ENCODE measurements at places on chromosomes 7 and 10.

DNA sequence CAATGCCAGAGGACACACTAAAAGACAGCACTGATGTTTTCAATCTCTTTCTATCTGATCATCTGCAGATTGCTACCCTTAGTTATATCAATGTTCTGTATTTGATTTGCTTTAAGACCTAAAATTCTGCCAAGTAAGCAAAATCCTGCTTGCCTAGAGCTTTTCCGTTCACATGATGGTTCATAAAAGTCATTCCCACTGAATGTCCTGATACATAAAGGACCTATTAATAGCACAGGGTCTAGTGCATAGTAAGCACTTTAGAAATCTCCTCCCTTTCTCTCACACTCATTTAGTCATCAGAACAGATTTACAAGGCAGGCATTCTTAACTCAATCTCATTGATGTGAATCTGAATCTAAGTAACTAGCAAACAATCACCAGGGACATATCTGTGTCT, 68.8 kb downstream of the PCGF5 start:
- DNase-seq = no peak

DNA sequence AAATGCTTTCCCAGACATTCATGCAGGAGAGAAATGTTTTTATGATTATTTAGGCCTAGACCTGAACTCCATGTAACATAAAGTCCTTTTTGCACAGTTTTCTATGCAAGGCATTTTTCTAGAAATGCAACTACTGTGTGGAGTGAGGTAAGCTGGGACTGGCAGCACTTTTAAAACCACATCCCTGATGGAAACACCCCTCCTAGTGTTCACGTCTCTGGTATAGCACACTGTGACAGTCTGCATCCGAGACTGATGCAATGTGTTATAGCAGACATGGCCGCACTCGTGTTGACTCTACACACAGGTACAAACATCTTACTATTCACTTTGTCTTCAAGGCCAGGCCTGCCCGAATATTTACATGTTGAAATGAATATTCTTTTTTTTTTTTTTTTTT, 19.3 kb upstream of the ERCC6 start:
- no peak for DNase-seq

DNA sequence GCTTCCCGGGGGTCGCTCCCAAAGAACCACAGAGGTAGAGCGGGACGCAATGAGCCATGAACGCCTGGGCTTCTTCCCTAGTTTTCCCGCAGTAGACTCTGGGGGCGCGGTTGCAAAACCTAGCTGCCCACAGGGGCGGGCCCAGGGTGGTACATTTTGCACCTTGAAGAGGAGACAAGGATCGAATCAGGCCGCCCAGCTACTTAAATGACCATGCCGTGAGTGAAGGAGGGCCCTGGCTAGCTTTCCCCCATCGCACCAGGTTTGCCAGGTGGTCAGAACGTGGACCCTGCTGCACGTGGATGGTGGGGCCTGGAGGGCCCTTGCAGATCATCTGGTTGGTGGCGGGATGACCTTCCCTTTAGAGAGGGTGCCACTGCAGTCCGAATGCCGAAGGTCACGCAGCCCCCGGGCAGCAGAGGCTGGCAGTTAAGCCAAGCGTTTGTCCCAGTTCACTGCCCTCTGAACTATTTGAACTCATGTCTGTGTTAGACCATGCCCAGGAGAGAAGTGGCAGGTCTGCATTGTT, 604 bp upstream of the SHTN1 start:
- DNase-seq = no peak

- DNase-seq = no peak
These were observed 78.6 kb downstream of the LCOR start for GRCh38 chr10:96910488-96911395.

DNA sequence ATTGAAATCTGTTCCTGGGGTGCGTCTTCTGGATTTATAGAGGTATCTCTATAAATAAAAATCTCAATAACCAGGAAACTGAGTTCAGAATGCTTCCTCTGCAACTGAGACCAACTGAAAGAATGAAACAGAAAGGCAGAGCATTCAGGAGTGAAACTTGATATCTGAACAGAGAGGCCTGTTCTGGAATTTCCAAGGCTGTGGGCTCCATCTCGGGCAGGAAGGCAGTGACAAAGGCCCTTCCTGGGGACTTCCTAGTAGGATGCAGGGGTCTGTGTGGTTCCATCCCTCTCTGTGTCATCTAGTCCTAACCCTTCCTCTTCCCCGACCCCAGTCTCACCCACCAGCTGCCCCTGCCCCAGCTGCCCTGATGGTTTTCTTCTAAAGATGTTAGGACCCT, 52.0 kb downstream of the JCAD start:
- no peak for DNase-seq

- no peak for DNase-seq
These were observed 87.3 kb downstream of the PPP1R3A start for GRCh38 chr7:113831556-113831955.

GRCh38 chr10:66234872-66235271, 691.0 kb upstream of the LRRTM3 start:
- no peak for DNase-seq

DNA sequence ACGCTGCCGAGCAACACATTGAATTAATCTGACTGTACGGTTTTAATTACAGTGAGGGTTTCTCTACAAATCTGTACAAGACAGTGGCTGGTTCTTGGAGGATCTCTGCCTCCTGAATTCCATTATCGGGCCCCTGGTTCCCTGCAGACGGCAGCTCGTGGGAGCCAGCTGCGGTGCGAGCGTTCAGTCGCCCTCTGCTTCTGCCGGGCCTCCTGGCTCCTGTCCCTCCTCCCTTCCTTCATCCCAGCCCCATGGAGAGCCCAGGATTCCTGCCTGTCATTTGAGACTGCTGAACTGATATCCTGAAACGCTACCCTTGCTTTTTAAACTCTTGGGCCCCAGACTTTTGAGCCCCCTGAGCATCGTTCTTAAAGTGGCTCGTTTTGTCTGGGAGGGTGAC, 6.6 kb upstream of the DLX6 start:
- DNase-seq = no peak

GRCh38 chr10:30701451-30702173, 72.1 kb upstream of the LYZL2 start:
- peak; percentile 57 for DNase-seq

GRCh38 chr7:1924258-1924817, 254.3 kb downstream of the ELFN1 start:
- DNase-seq = no peak

DNA sequence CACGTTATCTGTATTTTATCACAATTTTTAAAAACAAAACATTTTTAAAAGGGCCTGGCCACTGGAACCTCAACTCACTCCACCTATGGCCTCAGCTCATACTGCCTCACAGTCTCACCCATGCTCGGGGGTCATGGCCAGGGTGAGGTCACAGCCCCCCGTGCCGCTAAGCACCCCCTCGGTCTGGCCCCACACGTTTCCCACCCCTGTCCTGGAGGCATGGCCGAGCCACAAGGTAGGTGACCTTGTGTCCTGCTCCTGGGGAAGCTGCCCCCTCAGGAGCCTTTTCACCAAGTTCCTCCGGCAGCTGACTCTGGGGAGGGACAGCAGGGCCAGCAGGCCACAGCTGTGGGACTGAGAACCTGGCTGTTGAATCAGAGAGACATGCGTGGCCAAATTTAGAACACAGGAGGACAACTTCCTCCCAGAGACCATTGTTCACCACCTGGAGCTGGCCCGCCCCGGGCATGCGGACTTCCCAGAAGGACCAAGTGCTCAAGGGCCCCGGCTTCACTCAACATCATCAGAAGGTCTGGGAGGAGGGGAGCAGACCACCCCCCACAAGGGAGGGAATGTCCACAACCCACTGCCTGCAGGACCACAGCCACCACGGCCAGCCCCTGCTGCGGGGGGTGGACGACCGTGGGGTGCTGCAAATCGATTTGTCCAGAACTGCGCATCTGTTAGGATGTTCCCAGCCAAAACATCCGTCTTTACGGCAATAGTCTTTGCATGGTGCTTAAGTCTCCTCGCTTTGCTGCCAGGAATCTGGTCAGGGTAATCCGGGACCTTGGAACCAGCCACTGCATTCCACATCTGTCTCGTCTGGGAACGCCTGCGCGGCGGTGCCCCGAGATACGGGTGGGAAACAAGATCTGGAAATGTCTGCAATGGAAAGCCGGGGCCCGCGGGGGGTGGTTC, 48.6 kb upstream of the PDGFA start:
- no peak for DNase-seq

- no peak for DNase-seq
These were observed 35.0 kb downstream of the ZFAND2A start for GRCh38 chr7:1124816-1125602.

- DNase-seq = no peak
These were observed 7.1 kb downstream of the ANXA11 start for GRCh38 chr10:80197972-80198916.

- DNase-seq = no peak
These were observed 23.1 kb downstream of the ADAMTS14 start for GRCh38 chr10:70695241-70696030.

- DNase-seq = no peak
These were observed 7.0 kb downstream of the MSS51 start for GRCh38 chr10:73426318-73426717.

- DNase-seq = peak; percentile 47
These were observed 111.3 kb upstream of the CARD11 start for GRCh38 chr7:3154881-3155494.

- DNase-seq = no peak
These were observed 312.5 kb downstream of the PAXIP1 start for GRCh38 chr7:154690411-154690810.

DNA sequence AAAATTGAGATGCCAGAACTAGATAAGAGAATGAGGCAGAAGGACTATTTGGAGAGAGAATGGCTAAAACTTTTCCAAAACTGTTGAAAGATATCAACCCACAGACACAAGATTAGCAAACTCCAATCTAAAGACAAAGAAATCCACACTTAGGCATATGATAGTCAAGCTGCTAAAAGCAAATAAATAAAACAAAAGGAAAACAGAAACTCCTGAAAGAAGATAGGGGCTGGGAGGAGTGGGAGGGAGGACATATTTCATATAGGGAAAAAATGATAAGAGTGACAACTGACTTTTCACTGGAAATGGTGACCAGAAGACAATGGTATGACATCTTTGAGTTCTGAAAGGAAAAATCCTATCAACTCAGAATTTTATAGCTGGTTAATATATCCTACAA, 105.4 kb upstream of the ADO start:
- no peak for DNase-seq

GRCh38 chr10:59967079-59967478, 60.7 kb upstream of the CCDC6 start:
- no peak for DNase-seq

GRCh38 chr7:31033674-31034300, 18.3 kb upstream of the ADCYAP1R1 start:
- no peak for DNase-seq

DNA sequence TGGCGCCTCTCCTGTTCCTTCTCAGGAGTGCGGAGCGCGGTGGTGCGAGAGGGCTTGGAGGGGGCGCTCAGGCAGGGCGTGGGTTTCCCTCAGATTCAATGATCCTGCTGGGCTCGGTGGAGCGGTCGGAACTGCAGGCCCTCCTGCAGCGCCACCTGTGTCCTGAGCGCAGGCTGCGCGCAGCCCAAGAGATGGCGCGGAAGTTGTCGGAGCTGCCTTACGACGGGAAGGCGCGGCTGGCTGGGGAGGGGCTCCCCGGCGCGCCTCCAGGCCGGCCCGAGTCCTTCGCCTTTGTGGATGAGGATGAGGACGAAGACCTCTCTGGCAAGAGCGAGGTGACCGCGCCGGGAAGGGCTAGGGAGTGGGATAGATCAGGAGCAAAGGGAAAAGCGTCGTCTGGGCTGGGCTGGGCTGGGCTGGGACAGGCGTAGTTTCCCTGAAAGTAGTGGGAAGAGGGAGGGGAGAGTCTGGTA, 17.0 kb downstream of the FAM131B start:
- DNase-seq = peak; percentile 36

- DNase-seq = no peak
These were observed 66.2 kb downstream of the NAMPT start for GRCh38 chr7:106218546-106218945.

GRCh38 chr10:35320341-35320740, 16.0 kb upstream of the CCNY start:
- no peak for DNase-seq
